ENCODE measurements at places on chromosomes 2 and 18. TPM values are rescaled to one million over a fixed set of nuclear protein-coding genes. Genes with fewer than 3 reads are reported as not detected.

Gene SIGLEC15
- total RNA-seq = 8.6 TPM

Gene EIF5B
- 11.7 TPM for total RNA-seq

Gene DTYMK
- total RNA-seq = 49.3 TPM

Gene TMEFF2
- 0.12 TPM for total RNA-seq

Gene MLPH
- 50.7 TPM for total RNA-seq

Gene XIRP2
- 0.02 TPM for total RNA-seq

Gene TSPYL6
- not detected for total RNA-seq

Gene GAREM2
- total RNA-seq = not detected

Gene CYS1
- total RNA-seq = 0.79 TPM

Gene CNGA3
- not detected for total RNA-seq

Gene ACYP2
- total RNA-seq = 24.6 TPM

Gene CD8B
- not detected for total RNA-seq

Data from M059J (cell line).